ENCODE measurements at places on chromosomes 6 and 20. TPM values are rescaled to one million over a fixed set of nuclear protein-coding genes. Genes with fewer than 3 reads are reported as not detected.
A peak's percentile ranks its signal among the peaks of the same experiment; 100 is the strongest.

DNA sequence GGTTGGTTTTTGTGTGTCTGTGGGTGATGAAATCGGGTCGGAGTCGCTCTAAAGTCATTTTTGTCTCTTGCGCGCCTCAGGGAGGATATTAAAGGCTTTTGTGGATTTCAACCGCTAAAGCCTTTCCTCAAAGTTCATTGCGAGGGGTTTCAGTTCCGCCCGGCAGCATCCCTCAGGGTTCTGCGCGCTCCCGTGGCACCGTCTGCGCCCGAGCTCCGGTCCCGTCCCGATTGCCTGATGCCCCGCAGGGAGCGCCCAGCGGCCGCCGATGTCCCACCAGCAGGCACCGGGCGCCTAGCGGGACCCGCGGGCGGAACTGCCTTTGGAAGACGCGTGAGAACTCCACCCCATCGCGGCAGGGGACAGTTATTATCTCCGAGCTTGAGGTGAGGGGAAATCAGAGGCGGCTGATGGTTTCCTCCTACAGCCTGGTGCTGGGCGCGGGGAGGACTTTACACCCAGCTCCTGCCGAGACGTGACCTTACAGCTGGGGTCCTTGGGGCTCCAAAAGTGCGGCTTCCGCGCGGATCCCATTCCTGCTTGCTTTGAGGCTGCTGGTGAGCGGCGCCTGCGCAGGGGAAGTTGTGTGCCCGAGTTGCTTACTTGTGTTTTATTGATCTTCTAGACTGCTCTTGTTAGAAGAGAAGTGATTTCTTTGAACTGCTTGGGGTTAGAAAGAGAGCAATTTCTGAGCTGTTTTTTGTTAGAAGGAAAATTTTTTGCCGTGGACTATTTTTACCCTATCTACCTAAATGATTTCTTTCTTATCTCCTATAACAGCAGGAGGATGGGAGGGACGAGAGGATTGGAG lies 27.1 kb downstream of the ULBP1 start:
- DNase-seq = no peak

- no peak for DNase-seq
Observed at GRCh38 chr6:80020381-80021120, 16.1 kb downstream of the TTK start.

- no peak for DNase-seq
Observed at GRCh38 chr6:146891615-146892265, 293.0 kb downstream of the ADGB start.

GRCh38 chr6:158703111-158703836 lies 53.4 kb downstream of the SYTL3 start:
- no peak for DNase-seq

DNA sequence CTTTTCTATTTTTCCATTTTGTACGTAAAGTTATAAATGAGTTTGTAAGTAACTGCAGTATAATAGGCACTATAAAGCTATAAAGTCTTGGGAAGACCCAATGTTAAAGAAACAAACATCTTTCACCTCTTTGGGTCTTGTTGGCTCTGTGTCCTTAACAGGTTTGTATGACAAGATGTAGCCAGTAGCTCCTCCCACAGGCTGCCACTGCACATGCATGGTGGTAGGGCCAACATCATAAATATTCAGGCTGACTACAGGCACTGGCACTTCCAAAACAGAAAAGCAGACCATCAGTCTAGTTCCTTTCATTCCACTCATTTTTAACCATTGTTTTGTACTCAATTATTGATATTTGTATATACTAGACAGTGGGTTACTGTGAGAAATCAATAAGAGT lies 59.9 kb downstream of the COL12A1 start:
- no peak for DNase-seq

DNA sequence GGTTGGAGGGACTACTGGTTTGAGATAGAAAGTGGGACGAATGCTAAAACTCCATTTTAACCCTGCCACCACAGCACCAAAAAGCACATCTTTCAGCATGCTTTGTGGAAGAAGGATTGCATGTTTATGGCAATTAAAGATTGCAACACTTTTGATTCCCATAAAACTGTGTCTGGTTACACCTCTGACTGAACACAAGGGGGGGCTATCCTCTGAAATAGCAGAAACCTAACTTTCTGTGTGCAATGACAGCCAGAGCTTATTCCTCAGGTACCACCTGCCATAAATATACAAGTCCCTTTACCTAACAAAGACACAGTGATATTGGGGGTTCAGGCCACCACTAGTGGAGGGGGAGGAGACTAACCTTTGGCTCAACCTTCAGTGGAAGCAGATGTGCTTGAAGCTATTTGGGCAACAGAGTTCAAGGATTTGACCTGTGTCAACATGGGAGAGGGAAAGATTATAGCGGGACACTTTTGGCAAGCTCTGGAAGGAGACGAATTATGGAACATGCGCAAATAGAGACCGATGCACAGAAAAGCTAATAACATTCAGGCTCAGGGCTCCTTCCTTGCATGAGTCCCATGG lies 9.6 kb upstream of the PLG start:
- DNase-seq = no peak

DNA sequence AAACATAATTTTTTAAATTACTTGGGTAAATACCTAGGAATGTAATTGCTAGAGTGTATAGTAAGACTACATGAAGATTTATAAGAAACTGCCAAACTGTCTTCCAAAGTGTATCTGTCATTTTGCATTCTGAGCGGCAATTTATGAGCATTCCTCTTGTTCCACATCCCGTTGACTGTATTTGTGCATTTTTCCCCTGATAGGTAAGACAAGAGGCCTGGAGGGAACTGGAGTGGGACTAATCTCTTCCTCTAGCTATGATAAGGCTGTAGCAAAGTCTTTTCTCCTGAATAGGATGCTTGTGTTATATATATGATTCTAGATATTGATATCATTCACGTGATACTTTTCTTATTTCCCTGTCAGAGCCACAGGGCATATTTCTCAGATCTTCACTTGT lies 1557.5 kb downstream of the GRIK2 start:
- no peak for DNase-seq

DNA sequence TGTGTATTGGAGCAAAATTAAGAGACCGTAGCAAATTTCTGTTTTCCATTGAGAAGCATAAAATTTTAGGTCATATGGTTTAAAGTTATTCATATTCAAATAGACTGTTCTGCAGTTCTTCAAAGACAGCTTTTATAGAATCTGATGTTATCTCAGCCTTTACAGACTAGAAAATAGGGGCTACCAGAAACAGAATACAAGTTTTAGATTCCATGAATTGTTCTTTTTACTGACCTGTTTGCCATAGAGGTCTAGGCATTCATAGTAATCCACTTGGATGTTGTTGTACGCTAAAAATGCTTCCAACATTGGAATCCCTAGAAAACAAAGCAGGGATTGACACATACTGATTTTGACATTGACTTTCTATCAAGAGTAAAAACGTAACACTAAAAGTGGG lies 47.3 kb upstream of the BTBD3 start:
- DNase-seq = no peak

- DNase-seq = no peak
Observed at GRCh38 chr20:63325021-63325471, 32.1 kb downstream of the COL20A1 start.

- no peak for DNase-seq
Observed at GRCh38 chr6:71031912-71032311, 75.1 kb upstream of the B3GAT2 start.

DNA sequence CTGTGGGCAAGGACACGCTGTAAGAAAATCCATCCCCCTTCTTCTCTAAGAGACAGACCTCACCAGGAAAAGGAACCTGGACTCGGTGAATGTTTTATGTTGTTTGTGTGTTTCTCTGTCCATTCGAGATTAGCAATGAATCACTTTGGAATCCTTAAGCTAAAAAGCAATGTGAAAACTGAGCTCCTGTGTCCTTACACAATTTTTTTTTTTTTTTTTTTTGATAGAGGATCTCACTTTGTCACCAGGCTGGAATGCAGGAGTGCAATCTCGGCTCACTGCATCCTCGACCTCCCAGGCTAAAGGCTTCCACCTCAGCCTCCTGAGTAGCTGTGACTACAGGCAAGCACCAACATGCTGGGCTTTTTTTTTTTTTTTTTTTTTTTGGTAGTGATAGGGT lies 32.1 kb downstream of the BFSP1 start:
- DNase-seq = peak; percentile 53

- DNase-seq = no peak
Observed at GRCh38 chr6:105256619-105257018, 76.8 kb upstream of the POPDC3 start.

DNA sequence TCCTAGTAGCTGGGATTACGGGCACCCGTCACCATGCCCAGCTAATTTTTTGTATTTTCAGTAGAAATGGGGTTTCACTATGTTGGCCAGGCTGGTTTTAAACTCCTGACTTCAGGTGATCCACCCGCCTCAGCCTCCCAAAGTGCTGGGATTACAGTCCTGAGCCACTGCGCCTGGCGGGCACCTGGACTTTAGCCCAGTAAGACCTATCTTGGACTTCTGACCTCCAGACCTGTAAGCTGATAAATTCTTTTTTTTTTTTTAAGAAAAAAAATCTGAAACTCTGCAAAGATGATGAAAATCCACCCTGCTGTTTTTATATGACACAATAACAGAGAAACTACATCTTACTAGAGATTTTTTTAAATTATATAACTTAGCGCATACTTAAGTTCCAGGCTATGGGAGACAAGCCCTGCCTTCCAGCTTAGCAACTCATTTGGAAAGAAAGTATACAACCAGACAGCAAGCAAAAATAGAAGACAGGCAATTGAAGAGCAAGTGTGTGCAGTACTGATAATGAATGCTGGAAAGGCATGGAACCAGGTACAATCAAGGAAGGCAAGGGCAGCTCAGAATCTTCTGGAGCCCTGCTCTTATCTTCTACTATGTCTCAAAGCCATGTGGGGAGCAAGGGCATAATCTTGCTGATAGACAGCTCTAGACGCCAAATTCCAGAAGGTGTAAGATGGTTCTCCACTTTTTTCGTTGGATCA lies 104.2 kb downstream of the CD83 start:
- DNase-seq = no peak

The ACTL10 gene
- total RNA-seq = 2.2 TPM

- DNase-seq = no peak
Observed at GRCh38 chr6:119481976-119482375, 132.4 kb upstream of the MAN1A1 start.

Measured in HFFc6 (cell line).